ENCODE measurements at places on chromosomes 1 and 21. TPM values are rescaled to one million over a fixed set of nuclear protein-coding genes. Genes with fewer than 3 reads are reported as not detected.

Gene NCMAP
- total RNA-seq = not detected

Gene WNT2B
- not detected for total RNA-seq

Gene TNFRSF25
- 95.0 TPM for total RNA-seq

Gene VANGL2
- not detected for total RNA-seq

Gene DEGS1
- total RNA-seq = 70.9 TPM

Gene KIF14
- 24.4 TPM for total RNA-seq

Gene GSTM3
- 6.4 TPM for total RNA-seq

Gene CLCA4
- total RNA-seq = not detected

Gene CD164L2
- total RNA-seq = not detected

Gene BRDT
- total RNA-seq = not detected

Gene MR1
- total RNA-seq = 29.8 TPM

Gene TSSK3
- 1.7 TPM for total RNA-seq

Gene S100A8
- not detected for total RNA-seq

Gene LMX1A
- total RNA-seq = not detected

Gene ZNF695
- 0.95 TPM for total RNA-seq

Gene TIMM17A
- 63.0 TPM for total RNA-seq

Gene ARHGAP30
- total RNA-seq = 271 TPM

Gene FALEC
- total RNA-seq = not detected

Gene CHD5
- 5.3 TPM for total RNA-seq

Gene KRTAP20-3
- not detected for total RNA-seq

Gene LAMB3
- 1.6 TPM for total RNA-seq

Gene IL19
- 0.95 TPM for total RNA-seq

Gene GBP3
- total RNA-seq = 34.0 TPM

Gene ORC1
- 37.6 TPM for total RNA-seq

Gene SYPL2
- not detected for total RNA-seq

Gene MRPS14
- 29.0 TPM for total RNA-seq

Gene SH2D1B
- total RNA-seq = not detected

Gene CENPF
- total RNA-seq = 117 TPM

Gene NBPF20
- total RNA-seq = 0.86 TPM

Gene PHTF1
- total RNA-seq = 24.5 TPM

Gene NFIA
- total RNA-seq = 0.16 TPM

Gene DMBX1
- 0.05 TPM for total RNA-seq

Gene GBP5
- 241 TPM for total RNA-seq

Gene ATP6V1G3
- total RNA-seq = not detected

Gene FMO4
- 1.3 TPM for total RNA-seq

Gene KRTAP22-2
- not detected for total RNA-seq

Gene OR2T35
- total RNA-seq = not detected

Gene ADCY10
- total RNA-seq = 0.14 TPM

Gene TMEM52
- total RNA-seq = not detected

Gene CCDC181
- 0.16 TPM for total RNA-seq

Gene C1orf116
- total RNA-seq = not detected

Gene SYCP1
- not detected for total RNA-seq

Gene HEYL
- 0.14 TPM for total RNA-seq

Gene SNX7
- total RNA-seq = not detected

Gene GPR157
- total RNA-seq = 4.3 TPM

Gene ZSWIM5
- 0.07 TPM for total RNA-seq

Gene NBPF10
- 4.5 TPM for total RNA-seq

Gene OR6K3
- total RNA-seq = not detected
